ENCODE measurements at places on chromosomes 7 and 10. TPM values are rescaled to one million over a fixed set of nuclear protein-coding genes. Genes with fewer than 3 reads are reported as not detected.

Gene SLC16A9
- total RNA-seq, result 4.3 TPM

Gene NAT16
- total RNA-seq, result 0.50 TPM

Gene GRM3
- total RNA-seq, result 0.15 TPM

Gene RALA
- 54.9 TPM for total RNA-seq

Gene RNF148
- 0.29 TPM for total RNA-seq

Gene TMEM140
- total RNA-seq, result not detected

Gene FBXL13
- 4.4 TPM for total RNA-seq

Gene SPAM1
- total RNA-seq, result not detected

Gene SEC23IP
- 91.9 TPM for total RNA-seq

Gene SPDYE2
- total RNA-seq, result not detected

Gene STEAP1B
- total RNA-seq, result 3.2 TPM

Gene TCAF1
- total RNA-seq, result 46.8 TPM

Gene GNAT3
- not detected for total RNA-seq

Gene LIPF
- not detected for total RNA-seq

Gene FANK1
- 0.68 TPM for total RNA-seq

Gene ANKRD61
- total RNA-seq, result not detected

Gene ADAM22
- 8.7 TPM for total RNA-seq

Gene TLX1
- not detected for total RNA-seq

Gene SPDYE5
- not detected for total RNA-seq

Gene EIF4EBP2
- total RNA-seq, result 91.1 TPM

Gene ZNF727
- total RNA-seq, result not detected

Gene ADAM12
- 0.35 TPM for total RNA-seq

Gene FLNC
- total RNA-seq, result 12.5 TPM

Gene PLPP4
- not detected for total RNA-seq

Gene CALML3
- not detected for total RNA-seq

Gene LIPJ
- not detected for total RNA-seq

Gene SLC35G1
- 6.1 TPM for total RNA-seq

Gene MAGI2
- total RNA-seq, result 14.7 TPM

Gene ZNF33B
- total RNA-seq, result 30.9 TPM

Gene MNX1
- total RNA-seq, result 0.20 TPM

Gene TEX47
- not detected for total RNA-seq

Gene GDF2
- not detected for total RNA-seq

Gene GALNT11
- 24.1 TPM for total RNA-seq

Gene MMD2
- 0.11 TPM for total RNA-seq

Gene SORBS1
- 21.5 TPM for total RNA-seq

Gene AFAP1L2
- 0.77 TPM for total RNA-seq

Gene ASZ1
- not detected for total RNA-seq

Gene FAM13C
- total RNA-seq, result 0.39 TPM

Gene MBLAC1
- total RNA-seq, result 1.6 TPM

Gene IFRD1
- 60.6 TPM for total RNA-seq

Gene SPRN
- 0.42 TPM for total RNA-seq

Data from H9 (cell line).